ENCODE measurements at places on chromosomes 3 and 15.

DNA sequence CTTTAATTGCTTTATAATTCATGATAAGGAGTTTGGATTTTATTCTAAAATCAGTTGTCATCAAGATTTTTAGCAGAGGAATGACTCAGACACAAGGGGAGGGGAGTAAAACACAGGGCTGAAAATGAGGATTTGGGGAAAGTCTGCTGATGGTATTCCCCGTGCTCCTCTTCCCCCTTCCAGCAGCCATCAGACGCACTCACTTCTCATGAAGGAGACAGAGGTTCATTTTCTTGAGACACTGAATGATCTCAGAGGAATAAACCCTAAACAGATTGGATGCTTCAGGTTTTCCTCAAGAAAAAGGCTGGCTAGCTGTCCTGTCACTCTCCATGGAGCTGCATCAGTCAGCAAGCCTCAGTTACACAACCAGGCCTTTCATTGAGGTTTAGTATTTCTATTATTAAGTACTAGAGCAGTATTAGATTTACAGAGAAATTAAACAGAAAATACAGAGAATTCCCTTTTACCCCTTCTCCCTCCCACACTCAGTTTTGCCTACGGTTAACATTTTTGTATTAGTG lies 166.4 kb downstream of the C3orf70 start:
- DNase-seq, result no peak

DNA sequence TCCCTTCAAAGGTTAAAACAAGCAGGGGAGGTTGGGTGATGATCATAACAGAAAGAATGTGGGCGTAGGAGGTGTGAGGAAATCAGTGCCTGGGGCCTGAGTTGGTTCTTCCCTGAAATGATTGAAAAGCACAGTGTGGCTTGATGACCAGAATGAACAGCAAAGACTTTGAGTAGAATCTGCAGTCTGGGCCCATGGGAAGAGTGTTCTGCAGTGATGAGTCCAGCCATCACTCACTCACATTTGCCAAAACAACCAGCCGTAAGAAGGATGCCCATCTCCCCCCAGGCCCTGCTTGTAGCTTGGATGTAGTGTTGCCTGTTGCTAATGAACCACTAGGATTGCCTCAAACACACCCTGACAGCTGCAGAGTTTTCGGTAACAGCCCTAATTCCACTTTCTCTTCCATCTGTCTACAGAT lies 67.9 kb downstream of the VGLL3 start:
- no peak for DNase-seq

- no peak for DNase-seq
Measured at GRCh38 chr3:134320749-134321148, 53.5 kb downstream of the AMOTL2 start.

DNA sequence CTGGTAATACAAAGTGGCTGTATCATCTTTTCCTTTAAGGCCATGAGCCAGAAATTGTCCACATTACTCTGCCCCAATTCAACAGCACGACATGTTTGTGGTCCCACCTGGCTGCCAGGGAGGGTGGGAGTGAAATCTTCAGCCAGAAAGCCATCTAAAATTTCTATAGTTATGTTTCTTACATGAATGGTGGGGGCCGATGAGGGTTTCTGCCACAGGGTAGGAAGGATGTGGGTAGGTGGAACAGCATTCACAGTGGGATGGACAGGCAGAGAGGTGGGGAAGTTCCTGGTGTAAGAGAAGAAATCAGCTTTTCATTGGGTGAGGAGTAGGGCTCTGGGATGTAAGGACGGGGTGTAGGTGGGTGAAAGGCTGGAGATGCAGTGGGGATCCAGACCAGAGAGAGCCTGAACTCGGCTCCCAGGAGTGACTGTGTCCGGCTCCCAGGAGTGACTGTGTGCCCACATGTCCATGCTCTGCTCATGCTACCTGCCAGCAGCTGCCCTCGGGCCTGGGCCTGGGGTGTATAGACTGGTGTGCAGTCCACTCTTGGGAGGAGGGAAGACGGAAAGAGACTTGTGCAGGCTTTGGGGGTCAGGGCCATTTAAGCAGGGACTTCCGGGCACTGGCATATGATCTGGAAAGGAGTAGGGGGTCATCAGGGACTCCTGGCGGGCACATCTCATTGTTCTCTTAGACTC lies 3.8 kb upstream of the FBLN2 start:
- DNase-seq, result no peak

DNA sequence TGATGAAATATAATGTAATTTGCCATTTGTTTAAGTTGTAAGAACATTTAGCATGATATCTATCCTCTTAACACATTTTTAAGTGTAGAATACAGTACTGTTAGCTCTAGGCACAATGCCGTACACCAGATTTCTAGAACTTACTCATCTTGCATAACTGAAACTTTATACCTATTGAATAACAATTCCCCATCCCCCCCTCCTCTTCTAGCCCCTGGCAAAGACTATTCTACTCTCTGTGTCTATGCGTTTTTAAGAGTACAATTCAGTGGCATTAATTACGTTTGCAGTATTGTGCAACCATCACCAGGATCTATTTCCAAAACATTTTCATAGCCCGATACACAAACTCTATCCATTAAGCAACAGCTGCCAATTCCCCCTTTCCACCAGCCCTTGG lies 261.7 kb downstream of the PLOD2 start:
- DNase-seq, result no peak

GRCh38 chr3:196604548-196604947 lies 34.9 kb upstream of the NRROS start:
- no peak for DNase-seq

DNA sequence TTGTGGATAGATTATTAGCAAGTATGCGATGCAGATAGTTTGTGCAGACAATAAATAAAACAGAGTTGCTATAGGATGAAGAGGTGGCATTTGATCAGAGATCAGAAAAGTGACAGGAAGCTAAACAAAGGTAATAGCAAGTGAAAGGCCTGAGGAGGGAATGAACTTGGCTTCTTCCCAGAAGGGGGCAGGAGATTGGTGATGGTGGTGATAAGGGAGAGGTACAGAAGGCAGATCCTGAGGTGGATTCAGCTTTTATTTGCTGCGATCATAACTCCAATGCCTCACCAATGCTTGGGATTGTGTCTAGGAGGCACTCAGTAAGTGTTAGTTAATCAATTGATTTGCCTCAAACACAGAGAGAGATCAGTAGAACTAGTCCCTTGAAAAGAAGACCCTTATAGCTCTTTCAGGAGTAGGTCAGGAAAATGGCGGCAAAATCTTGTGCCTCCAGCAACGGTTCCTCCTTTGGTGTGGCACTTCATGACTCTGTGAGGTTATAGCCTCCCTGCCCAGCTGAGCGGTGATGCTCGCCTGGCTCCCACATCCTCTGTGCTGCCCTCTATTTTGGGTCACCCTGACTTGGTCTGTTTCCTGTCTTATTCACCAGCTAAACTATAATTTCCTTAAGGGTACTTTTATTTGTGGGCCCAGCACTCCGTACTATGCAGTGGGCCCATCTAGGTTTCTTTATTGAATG lies 37.5 kb downstream of the TGFBR2 start:
- no peak for DNase-seq

DNA sequence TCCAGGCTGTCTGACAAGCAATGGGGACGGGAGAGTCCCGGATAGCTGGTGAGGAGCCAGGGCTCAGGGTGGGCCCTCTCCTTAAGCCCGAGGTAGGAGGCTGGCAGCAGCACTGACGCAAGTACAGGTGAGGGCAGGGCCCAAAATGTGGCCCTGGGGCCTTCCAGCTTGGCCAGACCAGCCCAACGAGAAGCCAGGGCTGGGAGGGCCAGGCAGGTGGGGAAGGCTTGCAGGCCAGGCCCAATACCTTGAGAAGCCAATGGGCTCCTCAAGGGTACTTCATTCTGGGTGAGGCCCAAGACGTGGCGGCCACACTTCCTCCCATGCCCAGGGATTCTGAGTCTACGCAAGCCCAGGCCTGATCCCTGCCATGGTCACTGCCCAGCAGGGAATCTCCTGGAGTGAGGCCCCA lies 37.2 kb downstream of the AMOTL2 start:
- no peak for DNase-seq

- no peak for DNase-seq
Measured at GRCh38 chr3:14347110-14347509, 55.3 kb upstream of the SLC6A6 start.

- no peak for DNase-seq
Measured at GRCh38 chr15:68615811-68616210, 37.0 kb downstream of the CORO2B start.

GRCh38 chr3:129463716-129464115 lies 23.7 kb downstream of the IFT122 start:
- DNase-seq, result no peak

GRCh38 chr15:27707257-27707656 lies 391.9 kb downstream of the OCA2 start:
- no peak for DNase-seq

GRCh38 chr15:63626955-63627354 lies 29.8 kb downstream of the FBXL22 start:
- no peak for DNase-seq

GRCh38 chr3:6351752-6352151 lies 509.2 kb upstream of the GRM7 start:
- no peak for DNase-seq

DNA sequence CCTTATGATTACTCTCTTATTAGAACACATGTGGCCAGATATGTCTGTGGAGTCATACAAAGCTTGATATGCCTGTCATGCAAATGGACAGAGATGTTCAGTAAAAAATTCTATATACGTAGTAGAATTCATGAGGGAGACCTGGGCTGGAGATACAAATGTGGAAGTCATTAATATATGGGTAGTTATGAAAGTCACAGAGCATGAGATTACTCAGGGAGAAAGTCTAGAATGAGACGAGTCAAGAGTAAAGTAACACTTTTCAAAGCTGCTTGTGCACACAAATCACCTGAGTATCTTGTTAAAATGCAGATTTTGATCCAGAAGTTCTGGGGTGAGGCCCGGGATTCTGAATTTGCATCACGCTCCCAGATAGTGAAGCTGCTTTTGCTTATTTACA lies 28.4 kb downstream of the OXSM start:
- no peak for DNase-seq

DNA sequence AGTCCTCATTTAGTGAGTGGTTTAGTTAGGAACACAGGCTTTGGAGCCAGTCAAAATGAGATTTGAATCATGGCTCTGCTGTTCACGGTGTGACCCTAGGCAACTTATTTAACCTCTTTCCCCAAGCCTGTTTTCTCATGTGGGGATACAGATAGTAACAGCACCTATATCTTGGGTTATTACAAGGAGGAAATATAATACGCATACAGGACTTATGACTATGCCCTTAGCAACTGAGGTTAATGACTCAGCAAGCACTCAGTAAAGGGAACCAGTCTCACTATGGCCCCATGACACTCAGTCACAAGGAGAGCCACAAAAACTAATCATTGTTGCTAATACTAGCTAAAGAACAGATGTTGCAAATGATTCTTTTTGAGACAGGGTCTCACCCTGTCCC lies 45.9 kb downstream of the SUMF1 start:
- peak; percentile 62 for DNase-seq

DNA sequence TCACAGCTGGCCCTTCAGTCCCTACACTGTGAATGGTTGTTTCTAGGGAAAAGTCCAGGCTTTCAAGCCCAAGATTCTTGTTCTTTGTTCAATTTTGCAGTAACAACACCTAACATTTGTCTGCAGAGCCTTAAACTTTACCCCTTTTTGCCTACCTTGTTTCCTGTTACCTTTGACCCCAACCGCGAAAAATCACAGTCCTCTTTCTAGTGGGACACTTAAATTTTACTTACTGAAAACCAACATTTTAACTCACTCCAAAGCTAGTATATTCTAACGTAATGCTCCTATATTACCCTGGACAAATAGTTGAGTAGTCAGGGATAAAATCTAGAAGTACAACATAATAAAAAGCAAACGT lies 649 bp upstream of the PIK3CB start:
- no peak for DNase-seq

DNA sequence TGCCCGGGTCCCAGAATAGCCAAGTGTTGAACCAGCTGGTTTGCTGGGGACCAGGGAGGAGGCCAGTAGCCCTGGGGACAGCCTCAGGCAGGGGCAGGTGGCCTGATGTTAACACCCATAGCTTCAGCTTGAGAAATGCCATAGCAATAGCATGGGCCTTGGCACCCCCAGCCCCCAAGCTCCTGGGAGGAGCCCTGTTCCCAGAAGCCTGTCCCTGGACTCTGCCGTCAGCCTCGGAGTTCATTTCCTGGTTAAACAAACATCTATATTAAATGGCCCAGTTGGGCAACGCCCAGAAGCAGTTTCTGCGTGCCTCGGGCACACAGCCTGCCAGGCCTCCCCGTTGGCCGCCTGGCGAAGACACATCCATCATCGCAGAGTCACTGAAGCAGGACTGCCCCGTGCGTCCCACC lies 58.2 kb downstream of the FGD5 start:
- DNase-seq, result peak; percentile 61

GRCh38 chr3:195916991-195917390 lies 8.6 kb upstream of the TNK2 start:
- no peak for DNase-seq

GRCh38 chr15:58212909-58213526 lies 74.8 kb downstream of the AQP9 start:
- DNase-seq, result peak; percentile 51

DNA sequence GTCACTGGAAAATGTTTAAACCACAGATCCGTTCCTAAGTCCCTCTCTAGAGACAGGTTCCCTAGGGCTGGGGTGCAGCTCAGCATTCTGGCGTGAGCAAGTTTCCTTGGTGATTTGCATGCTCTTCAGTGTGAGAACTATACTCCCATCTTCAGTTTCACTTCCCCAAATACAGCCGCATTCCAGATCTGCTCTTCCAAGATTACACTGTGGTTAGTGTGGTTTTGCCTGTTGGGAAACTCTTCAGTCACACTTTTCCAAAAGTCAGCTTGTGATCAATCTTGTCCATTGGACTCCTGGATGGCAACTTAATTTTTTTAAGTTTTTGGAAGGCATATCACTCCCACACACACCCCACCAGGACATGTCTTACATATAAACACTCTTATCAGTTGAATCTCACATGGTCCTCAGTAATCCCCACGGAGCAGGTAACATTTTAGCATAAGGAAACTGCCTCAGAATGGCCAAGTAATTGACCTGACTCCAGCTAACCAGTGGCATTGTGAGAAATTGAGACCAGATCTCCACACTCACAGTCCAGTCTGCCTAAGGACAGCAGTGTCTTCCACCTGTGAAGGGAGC lies 33.5 kb upstream of the PTPN23 start:
- DNase-seq, result no peak

DNA sequence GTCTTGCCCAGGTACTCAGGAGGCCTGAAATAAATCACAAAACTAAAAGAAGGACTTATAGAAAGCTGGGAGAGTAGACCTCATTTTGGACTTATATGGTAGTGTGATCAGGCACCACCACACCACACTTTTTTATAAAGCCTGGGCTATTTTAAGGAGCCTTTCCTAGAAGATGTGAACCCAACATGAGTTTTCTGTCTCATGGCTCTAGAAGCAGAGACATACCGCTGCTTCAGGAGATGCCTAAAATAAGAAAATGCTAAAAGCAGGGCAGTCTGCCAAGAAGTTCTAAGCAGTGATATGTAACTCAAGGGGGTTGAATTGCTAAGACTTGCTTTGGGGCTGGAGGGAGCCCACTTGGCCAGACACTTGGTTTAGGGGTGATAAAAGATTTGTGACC lies 49.6 kb downstream of the SUMF1 start:
- no peak for DNase-seq

- no peak for DNase-seq
Measured at GRCh38 chr15:79434361-79434760, 2.2 kb downstream of the MINAR1 start.
